ENCODE measurements at places on chromosomes 1 and 21.

DNA sequence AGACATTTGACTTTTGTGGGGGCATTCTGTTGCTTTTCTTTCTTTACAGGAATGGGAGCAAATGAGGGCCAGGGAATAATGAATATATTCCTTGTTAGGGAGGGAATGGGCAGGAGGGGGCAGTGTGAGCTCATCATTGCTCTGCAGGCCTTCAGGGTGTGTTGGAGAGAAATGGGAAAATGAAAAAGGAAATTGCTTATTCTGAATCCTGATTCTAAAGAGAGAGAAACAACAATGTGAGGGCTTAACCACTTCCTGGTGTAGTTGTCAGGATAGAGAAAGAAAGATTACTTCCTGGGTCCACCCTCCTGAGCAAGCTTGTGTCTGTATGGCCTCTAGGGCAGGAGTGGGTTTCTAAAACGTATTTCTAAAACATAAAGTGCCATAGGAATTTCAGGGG lies 28.3 kb downstream of the VANGL2 start:
- DNase-seq: peak; percentile 70

- DNase-seq: peak; percentile 77
These were observed 59.9 kb downstream of the CYYR1 start for GRCh38 chr21:26513212-26513611.

DNA sequence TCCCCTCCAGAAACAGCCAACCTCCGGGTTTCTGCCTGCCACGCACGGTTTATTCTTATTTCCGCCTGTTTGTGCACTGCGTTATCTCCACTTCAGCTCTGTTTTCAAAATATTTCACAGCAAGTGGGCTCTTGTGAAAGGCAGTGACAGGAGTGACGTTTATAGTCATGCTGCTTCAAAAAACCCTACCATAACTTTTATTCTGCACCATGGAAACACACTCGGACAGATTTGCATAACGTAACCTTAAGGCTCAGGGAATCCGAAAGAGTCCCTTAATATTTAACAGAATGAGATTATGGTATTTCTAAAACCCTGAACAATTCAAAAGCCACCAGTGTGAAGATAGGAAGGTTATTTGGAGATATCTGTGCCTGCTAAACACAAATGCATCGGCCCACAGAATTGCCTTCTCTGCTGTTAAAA lies 782 bp upstream of the SDE2 start:
- no peak for DNase-seq

GRCh38 chr1:37797750-37798345 lies 4.2 kb downstream of the MANEAL start:
- DNase-seq: no peak

- DNase-seq: peak; percentile 68
These were observed 6.7 kb downstream of the C1QTNF12 start for GRCh38 chr1:1239614-1240347.

DNA sequence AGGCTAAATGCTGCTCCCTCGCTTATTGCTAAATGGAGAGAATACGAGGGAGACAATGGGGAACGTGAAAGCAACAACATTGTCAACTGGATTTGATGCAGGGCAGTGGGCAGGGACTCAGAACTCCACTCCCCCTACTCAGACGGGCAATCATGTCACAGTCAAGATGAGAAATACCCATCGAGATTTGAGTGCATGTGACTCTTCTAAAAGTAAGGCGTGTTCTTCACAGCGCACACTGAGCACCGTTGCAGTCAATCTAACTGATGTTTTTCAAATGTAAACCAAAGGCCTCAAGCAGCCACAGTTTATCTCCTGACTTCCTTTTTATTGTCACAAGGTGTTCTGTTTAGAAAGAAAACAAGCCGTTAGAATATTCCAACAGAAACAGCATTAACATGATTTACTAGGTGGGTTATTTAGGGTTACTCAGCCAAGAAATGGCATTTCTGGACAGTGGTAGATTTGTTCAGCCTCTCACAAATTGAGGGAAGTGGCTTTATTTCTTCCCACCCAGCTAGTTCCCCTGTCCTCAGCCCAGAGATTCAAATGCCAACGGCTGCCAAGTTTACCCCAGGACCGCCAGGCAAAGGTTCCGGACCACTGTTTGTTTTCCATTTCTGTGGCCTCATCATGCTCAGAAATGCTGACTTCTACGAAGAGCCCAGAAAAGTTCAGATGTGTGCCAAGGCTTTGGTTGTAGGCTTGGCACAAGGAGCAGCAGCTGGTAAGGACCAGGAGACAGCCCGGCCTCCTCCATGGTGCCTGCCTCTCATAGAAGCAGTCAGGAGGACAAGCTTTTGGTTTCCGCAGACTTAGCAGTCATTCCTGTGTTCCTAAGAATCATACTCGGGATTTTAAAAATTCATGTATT lies 171.4 kb downstream of the KIF26B start:
- no peak for DNase-seq

DNA sequence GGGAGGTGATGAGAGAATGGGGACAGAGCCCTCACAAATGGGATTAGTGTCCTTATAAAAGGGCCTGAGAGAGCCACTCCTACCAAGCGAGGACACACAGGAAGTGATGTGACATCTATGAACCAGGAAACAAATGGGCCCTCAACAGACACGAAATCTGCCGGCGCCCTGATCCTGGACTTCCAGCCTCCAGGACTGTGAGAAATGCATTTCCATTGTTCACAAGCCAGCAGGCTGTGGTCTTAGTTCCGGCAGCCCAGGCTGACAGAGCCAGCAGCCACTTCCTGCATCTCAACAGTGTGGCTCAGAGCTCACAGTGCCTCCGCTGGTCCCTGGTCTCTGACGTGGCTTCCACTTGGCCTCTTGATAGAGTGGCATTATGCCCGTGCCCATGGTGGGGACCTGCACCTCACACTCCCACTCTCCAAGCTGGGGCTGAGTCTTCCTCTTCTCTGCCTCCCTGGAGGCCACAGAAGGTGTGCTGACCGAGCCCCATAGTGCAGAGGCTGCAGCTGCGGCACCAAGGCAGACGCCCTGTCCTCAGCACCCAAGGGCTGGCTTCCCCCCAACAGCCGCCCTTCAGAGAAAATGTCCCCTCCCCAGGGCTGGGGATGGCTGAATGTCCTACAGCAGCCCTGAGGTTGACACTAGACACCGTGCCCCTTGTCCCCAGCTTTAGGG lies 44.9 kb downstream of the ACOT7 start:
- peak; percentile 86 for DNase-seq

- DNase-seq: no peak
These were observed 187.0 kb downstream of the KIF26B start for GRCh38 chr1:245341743-245342142.

- DNase-seq: peak; percentile 99
These were observed 52.7 kb upstream of the WASF2 start for GRCh38 chr1:27542463-27543273.

- DNase-seq: no peak
These were observed 17.4 kb upstream of the ARHGEF10L start for GRCh38 chr1:17521946-17522612.

GRCh38 chr21:30097791-30098190 lies 68.8 kb downstream of the CLDN17 start:
- DNase-seq: no peak

DNA sequence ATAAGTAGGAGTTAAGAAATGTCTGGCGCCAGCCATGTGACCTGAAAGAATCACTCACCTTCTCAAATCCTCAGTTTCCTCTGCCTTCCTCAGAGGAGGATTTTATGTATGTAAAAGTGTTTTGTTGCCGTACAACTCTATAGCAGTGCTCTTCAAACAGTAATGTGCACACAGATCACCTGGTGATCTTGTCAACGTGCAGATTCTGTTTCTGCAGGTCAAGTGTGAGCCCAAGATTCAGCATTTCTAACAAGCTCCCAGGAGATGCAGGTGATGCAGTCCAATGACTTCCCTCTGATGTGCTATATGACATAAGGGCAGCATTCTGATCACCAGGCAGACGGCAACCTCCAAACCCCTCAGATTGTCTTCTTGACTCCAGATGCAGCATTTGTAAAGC lies 83.7 kb downstream of the CDC7 start:
- DNase-seq: no peak

DNA sequence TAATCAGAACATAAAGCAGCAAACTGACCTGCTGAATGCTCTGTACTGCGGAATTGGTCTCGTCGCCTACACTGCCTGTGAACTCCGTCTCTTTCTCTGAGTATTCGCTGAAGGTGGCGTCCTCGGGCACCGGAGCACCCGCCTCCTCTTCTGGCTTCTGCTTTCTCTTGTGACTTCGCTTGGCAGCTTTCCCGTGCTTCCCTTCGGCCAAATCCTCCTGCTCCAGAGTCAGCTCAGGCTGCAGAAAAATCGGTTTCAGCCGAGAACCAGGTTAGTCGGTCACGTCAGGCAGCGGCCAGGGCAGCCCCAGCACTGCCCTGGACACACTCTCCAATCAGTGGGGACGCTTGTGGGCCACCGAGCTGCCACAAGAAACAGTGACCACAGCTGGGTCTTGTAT lies 35.8 kb upstream of the RIPK4 start:
- peak; percentile 57 for DNase-seq

- no peak for DNase-seq
These were observed 82.7 kb downstream of the NOS1AP start for GRCh38 chr1:162151900-162152829.

DNA sequence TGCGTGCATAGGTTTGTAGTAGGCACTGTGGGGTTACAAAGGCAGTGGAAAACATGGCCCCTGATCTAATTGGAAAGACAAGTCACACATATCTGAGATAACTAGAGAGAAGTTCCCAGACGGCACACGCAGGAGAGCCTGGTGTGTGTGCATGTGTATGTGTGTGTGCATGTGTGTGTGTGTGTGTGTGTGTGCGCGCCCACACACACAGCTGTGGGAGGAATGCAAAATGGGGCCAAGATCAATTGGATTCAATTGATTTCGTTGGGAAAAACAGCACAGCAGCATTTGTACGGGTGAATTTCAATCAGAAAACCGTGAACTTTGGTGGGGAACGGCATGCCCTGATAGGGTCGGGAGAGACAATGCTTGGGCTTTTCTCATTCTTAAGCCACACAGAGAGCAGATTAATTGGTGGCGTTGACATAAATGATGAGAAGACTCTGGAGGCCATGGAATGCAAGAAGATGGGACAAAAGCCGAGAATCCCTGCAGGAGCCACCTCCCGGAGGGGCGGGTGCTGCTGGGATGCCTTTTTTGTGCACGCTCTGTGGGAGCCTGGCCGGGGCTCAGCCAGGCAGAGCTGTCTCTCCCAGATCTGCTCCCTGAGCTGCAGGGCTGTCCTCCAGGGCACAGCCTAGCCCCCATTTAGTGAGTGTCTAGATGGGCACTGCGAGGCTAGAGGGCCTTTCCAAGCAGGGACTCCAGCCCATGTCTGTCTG lies 322.0 kb downstream of the CAMTA1 start:
- no peak for DNase-seq

DNA sequence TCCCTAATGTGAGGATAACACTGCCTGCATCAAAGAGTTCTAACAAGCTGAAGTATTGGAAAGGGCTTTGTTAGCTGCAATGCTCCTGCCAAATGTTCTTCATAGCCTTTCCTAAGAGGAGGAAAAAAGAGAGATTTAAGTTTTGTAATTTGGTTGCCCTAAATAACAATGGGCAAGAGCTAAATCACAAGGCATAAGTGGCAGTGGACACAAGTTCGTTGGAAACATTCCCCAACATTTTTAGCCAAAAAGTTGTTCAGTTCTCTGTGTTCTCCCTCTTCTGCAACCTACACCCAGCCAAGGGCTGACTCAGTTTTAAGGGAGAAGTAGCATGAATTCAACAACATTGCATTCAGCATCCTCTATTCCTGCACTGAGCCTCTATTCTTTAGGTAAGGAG lies 2.6 kb upstream of the UQCRHL start:
- DNase-seq: no peak

DNA sequence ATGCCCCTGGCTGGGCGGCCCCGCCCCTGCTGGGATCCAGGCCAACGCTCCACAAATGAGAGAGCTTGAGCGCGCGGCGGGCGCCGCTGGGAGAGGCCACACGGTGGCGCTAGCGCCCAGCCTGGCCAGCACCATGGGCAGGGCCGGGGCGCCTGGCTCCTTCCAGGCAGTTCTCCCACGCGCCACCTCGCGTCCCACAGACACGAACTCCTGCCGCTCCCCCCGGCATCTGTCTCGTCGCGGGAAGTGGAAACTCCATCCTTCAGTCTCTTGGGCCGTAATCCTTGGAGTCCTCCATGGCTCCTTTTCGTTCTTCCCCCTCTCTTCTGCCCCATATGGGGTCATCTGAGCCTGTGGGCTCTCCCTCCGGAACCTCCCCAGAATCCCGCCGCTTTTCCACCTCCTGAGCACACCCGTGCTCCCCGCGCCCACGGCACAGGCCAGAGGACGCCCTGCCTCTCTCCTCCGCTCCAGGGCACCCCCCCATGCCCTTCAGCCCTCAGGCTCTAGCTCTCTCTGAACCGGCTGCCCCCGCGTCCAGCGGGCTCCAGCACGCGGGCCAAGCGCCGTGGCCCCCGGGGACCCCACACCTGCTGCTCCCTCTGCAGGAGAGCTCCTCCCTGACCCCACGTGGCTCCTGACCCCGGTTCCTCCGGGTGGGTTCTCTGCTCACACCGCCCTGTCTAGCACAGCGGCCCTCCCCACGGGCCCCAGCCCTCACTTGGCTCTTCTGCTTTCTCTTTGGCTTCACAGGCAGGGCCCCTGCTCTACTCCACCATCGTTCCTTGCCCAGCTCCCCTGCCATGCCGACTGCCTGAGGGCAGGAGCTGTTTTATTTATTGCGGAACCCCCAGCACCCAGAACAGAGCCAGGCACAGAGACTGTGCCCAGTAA lies 31.9 kb upstream of the EDN2 start:
- DNase-seq: peak; percentile 92

GRCh38 chr1:41810446-41810845 lies 108.3 kb downstream of the HIVEP3 start:
- peak; percentile 35 for DNase-seq

DNA sequence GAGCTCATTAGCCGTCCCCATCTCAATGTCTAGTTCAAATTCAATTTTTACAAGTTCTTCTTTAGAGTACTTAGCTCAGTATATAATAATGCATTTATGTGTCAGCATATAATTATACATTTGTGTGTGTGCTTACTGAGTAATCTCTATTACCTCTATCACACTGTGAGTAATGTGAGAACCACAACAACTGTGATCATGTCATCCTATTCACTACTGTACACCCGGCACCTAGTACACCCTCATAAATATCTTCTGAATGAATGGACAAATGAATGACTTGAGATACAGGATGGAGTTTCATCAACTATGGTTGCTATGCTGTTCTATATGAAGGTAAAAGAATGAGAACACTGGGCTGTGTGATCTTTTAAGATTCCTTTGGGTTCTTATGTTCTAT lies 124.0 kb downstream of the GPATCH2 start:
- DNase-seq: peak; percentile 96

All from PC-3 (cell line).